ENCODE measurements at places on chromosomes 12 and 14.

DNA sequence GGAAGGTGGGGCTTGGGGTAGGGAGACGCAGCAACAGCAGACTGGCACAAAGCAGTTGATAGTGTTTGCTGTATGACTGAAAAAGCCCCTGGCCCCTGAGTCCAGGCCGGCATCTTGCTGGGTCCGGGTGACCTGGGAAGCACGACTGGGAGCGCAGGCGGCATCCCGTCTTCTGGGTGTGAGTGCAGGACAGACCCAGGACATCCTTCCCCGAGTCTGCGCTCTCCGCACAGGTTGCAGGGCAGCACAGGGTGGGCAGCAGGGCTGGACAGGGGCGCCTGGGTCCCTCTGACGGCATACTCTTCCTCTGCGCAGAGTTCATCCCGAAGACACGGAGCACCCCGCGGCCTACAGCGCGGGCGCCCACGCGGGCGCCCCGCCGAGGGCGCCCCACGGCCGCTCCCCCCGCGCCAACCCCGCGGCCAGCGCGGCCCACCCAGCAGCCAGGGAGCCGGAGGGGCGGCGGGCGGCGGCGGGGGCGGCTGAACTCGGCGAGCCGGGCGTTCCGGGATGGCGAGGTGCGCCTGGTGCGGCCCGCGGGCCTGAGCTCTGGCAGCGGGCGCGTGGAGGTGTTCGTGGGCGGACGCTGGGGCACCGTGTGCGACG, 9.2 kb upstream of the CYP46A1 start:
- DNase-seq = no peak

GRCh38 chr14:99252940-99253868, 18.8 kb downstream of the BCL11B start:
- no peak for DNase-seq

DNA sequence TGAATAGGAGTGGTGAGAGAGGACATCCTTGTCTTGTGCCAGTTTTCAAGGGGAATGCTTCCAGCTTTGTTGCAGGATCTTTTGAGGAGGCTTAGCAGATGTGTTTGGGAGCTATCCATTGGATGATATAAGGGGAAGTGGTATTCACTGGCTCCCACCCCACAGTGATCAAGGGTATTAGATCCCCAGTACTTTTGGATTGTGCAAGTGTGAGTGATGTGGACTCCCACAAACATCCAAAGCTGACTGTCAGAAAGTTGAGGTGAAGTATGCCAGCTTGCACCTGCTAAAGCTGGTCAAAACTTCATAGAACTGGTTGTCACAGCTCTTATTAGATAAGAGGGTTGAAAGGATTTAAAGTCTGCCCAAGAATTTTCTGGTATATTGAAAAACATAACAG, 110.1 kb upstream of the BTG1 start:
- no peak for DNase-seq

DNA sequence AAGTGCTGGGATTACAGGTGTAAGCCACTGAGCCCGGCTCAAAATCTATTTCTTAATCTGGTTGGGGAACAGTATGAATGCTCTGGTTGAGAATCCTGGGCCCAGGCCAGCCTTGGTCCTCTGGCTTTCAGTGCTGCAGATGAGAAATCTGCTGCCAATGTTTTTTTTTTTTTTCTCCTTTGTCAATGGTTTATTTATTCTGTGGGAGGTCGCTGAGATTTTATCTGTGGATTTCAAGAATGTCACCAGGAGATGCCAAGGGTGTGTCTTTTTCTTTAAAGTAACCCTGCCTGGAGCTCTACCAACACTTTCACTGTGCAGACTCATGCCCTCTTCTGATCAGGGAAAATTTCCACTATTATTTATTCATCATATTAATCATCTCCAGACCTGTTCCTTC, 3.6 kb downstream of the SLC25A29 start:
- DNase-seq = no peak

DNA sequence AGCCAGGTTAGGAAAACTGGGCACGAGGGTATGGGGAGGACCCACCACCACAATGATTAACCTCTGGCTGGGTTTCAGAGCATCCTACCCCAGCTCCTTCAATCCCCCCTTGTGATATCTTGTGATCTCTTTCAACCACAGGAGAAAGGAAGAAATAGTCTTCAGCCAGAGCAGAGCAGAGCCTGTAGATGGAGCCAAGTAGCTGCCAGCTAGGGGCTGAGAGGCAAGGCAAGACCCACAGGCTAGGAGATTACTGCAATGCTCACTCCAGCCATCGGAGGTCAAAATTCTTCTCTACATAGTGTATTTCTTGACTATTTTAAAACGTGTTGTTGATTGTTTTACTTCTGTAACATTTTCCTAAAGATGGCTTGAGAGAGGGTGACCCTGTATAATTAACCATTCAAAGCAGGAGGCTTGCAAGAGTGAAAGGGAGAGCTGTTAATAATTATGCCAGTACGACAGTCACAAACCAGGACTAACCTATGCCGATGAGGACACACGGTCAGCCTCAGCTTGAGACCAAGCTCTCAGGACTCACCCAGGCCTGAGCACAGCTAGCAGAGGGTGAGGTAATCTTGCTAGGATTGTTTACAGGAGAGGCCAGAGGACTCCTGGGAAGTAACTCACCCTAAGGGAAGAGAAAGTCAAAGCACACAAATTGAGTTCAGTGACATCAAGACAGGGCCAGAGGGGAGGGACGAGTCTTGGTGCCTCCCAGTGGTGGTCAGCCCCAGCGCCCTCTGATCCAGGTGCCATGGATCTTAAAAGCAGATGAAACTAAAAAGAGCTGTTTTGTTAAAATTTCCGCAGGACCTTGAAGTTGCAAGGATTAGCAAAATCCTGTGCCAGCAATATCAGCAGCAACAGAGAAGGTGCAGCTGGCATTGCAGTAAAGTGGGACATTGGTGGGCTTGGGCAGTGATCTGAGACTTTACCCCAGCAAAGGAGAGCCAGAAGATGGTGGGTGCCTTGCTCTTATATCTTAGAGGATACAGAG, 29.8 kb upstream of the CDKN3 start:
- peak; percentile 42 for DNase-seq

- DNase-seq = peak; percentile 88
These were observed 25.6 kb upstream of the MAP1LC3B2 start for GRCh38 chr12:116533343-116534251.

DNA sequence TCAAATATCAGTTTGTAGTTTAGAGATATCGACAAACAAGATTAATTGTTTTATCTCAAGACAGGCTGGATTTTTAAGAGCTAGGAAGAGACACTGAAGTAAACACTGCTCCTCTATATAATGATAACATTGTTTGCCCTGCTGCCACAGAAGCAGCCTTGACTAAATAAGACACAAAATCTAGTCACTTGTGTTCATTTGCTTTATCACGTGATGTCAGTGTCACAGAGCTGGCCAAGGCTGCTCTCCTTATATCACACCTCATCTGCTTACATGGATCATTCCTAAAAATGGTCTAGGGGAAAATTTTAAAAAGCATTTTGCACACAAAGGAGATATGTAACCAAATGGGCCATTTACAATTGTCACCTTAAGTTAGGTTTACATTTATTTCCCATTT, 64.1 kb downstream of the SOX5 start:
- DNase-seq = no peak

- DNase-seq = no peak
These were observed 908 bp upstream of the CDKL1 start for GRCh38 chr14:50397390-50398188.

DNA sequence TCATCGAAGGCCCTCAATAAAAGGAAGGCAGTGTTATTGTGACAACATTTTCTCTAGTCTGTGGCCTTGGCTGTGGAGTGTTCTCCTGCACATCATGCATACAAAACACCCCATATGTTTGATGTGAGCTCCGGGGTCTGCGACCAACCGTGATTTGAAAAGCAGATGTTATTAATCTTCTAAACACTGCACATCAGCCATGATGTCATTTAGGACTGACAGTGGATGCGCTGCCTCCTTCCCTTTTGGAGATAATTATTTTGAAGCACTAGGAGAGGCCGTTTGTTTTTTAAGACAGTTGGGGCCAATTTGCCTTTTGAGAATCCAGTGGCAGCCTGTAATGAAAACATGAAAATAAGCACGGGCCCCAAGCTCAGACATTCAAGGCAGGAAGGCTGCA, 1041.6 kb downstream of the BCL11B start:
- peak; percentile 3 for DNase-seq

DNA sequence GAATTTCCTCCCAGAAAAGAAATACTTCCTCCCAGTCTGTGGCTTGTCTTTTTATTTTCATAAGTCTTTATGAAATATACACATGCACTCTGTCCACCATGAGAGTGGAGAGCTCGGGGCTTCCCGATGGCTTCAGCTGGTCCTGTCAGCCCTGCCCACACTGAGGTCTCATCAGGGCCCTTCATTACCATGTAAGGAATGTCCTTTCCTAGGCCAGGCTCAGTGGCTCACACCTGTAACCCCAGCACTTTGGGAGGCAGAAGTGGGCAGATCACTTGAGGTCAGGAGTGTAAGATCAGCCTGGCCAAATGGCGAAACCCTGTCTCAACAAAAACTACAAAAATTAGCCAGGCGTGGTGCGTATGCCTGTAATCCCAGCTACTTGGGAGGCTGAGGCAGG, 77.0 kb downstream of the CPSF2 start:
- DNase-seq = no peak

- no peak for DNase-seq
These were observed 702.8 kb downstream of the VRK1 start for GRCh38 chr14:97499790-97500481.

- no peak for DNase-seq
These were observed 89.4 kb downstream of the SUDS3 start for GRCh38 chr12:118465706-118466105.

DNA sequence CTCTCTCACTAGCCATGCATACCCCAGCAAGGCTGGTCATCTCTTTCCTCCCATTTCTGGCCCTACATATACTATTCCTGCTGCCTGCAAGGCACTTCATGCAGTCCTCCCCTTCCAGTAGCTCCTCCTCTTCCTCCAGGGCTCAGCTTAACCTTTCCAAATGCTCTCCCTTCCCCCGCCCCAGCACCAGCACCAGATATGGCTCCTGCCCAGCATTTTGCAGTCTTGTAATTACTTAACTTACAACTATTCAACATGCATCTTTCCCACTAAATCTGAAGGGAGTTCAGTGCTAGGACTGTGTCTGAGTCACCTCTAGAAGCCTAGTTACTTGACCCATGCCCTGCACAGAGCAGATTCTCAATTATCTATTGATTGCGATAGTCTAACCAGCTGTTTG, 1.8 kb upstream of the FBXO21 start:
- DNase-seq = no peak

GRCh38 chr14:22432348-22432976, 156.6 kb downstream of the DAD1 start:
- no peak for DNase-seq

- no peak for DNase-seq
These were observed 18.1 kb upstream of the SGPP1 start for GRCh38 chr14:63745858-63746425.

GRCh38 chr14:21068521-21069387, 1.4 kb upstream of the ARHGEF40 start:
- DNase-seq = peak; percentile 27

DNA sequence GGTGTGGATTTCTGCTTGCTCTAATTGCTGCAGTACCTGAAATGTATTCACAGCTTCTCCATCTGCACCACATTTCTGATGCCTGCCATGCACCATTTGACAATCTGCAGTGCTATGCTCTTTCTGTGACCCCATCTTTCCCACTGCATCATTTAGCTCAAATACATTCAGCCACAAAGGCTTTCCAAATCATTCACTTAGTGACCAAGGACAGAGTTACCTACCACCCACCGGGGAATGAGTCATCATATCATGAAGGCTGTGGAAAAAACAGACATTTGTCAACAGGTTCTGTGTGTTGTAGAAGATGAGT, 465.5 kb upstream of the ATP2B1 start:
- DNase-seq = no peak

GRCh38 chr14:55127460-55127951, 1.5 kb upstream of the LGALS3 start:
- DNase-seq = no peak

DNA sequence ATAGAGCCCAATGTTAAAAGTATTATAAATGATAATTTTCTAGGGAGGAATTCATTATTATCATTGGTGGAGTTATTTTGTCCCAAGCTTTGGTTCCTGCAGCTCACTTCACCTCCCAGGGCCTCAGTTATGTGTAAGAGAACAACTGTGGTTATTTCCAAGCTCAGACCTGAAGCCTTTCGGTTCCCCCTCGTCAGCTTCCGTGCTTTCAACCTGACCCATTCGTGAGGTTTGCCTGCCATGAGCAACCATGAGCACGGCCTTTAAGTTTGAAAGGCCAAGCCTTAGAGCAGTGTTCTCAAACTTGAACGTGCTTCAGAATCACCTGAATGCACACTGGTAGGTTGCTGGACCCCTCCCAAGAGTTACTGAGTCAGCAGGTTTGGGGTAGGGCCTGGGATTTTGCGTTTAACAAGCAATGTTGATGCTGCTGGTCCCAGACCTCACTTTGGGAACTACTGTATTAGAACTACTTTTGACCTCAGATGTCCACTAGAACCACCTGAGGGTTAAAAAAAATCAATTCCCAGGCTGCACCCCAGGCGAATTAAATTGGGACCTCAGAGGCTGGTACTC, 133.0 kb upstream of the PRMT8 start:
- no peak for DNase-seq

DNA sequence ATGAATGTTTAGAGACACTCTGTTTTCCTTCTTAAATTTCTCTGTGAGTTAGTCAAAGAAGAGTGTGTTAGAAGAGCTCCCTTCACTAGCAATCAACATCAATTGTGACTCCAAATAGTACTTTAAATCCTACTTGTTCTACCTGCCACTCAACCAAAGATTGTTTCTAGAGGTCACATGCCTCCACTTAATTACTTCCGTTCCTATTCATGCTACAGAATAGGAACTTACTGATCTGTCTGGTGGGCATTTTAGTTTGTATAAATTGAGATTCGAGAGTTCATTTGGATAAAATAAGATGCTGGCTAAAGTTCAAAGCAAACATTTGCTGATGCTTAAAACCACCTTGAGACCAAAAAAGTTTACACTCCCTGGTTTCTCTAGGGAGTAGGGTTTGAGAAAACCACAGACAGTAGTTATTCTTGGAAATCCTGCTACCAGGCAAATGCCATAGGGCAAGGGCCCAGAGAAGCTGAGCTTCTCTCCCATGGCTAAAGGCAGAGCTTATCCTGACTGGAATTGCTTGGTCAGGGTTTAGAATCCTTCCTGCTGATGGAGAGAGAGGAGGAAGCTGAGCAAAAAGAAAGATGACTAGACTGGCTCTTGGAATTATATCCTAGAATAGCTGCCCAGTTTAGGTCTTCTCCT, 389.6 kb upstream of the ATP2B1 start:
- DNase-seq = peak; percentile 17

GRCh38 chr14:23006188-23006534, 3.8 kb downstream of the C14orf93 start:
- no peak for DNase-seq
